ENCODE measurements at places on chromosomes 1 and 21.

GRCh38 chr1:18974005-18974404, 17.5 kb upstream of the IFFO2 start:
- DNase-seq = no peak

DNA sequence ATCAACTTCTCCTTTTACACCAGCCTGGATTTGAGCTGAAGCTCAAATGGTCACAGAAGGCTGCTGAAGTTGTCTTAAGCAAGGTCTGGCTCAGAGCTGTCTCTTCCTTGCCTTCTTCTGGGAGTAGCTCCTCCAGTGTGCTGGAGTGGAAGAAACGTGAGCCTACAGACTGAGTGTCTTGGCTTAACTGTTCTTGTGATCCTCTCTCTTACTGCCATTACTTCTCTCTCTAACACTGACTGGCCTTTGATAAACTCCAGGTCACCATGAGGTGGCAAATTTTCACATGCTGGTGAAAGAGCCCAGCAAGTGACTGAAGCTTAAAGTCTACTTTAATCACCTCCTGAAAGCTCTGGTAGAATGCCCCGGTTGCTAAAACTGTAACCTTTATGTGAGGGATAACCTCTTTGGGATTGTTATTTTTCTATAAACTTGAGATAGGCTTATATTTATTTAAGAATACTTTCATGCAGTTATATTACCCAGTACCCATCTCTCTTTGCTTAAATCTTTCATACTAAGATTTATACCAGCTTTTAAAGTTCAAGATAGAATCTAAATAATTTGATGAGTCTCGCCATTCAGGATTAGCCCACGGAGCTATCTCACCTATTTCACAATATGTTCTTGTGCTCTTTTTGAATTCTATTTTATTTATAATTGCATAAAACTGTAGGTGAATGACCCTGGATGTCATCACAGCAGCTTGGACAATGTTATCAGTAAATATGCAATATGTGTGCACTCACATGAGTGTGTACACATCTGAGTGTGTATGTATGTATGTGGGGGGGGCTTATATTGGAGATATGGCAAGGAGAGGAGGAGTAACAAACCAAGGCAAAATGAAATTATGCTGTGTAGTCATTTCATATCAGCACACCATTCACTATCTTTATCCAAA, 924.0 kb downstream of the LTN1 start:
- DNase-seq = no peak

DNA sequence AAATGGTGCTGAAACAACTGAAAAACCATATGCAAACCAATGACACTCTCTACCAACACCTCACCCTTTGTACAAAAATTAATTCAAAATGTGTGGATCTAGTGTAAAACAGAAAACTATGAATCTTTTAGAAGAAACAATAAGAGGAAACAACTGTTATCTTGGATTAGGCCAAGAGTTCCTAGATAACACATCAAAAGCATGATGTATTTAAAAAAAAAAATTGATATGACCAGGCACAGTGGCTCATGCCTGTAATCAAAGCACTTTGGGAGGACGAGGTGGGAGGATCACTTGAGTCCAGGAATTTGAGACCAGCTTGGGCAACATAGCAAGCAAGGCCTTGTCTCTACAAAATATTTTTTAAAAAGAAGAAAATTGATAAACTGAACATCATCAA, 79.0 kb downstream of the EIF4G3 start:
- DNase-seq = no peak

GRCh38 chr1:235710687-235711086, 61.1 kb upstream of the GNG4 start:
- no peak for DNase-seq

GRCh38 chr1:247647864-247648263, 31.7 kb downstream of the OR13G1 start:
- DNase-seq = no peak

DNA sequence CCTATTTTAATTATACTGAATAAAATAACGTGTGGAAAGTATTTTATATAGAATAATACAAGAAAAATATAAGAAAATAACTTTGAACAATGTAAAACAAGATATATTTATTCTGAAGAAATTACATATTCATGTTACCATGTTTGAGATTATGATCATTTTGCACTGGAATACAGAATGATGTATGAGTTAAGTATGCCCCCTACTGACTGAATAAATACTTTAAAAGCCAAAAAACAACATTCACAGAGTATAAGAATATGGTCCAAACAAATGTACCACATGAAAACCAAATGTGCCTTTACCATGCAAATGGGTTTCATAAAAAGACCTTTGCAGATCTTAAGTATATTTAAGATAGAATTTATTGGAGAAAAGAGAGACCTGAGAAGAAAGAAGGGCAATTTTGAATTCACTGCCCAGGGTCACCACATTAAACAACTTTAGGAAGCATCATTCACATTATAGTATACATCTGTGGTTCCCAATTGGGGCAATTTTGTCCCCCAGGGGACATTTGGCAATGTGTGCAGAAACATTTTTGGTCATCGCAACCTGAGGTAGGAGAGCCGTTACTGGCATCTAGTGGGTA, 136.6 kb upstream of the GFI1 start:
- peak; percentile 33 for DNase-seq

Measured in activated CD4-positive, alpha-beta T cell treated with anti-CD3 and anti-CD28 coated beads, Interleukin-2, Interleukin-4, amounts not matched to agents 100 ng/mL and 50 ng/mL, durations not matched to agents 16 hours and 8 hours (primary cell).